Osteoblast (primary cell): ENCODE measurements at places on chromosomes 5 and 9.

DNA sequence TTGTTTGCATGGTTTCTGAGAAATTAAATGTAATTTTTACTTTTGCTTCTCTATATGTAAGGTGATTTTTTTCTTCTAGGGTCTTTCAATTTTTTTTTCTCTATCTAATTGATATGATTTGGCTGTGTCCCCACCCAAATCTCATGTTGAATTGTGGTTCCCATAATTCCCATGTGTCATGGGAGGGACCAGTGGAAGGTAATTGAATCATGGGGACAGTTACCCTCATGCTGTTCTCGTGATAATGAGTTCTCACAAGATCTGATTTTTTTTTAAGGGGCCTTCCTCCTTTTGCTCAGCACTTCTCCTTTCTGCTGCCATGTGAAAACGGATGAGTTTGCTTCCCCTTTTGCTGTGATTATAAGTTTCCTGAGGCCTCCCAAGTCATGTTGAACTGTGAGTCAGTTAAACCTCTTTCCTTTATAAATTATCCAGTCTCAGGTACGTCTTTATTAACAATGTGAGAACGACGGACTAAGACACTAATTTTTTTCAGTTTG lies 150.8 kb downstream of the MTRR start:
- no peak for DNase-seq

GRCh38 chr5:58751222-58751837 lies 168.5 kb downstream of the RAB3C start:
- DNase-seq, result no peak

DNA sequence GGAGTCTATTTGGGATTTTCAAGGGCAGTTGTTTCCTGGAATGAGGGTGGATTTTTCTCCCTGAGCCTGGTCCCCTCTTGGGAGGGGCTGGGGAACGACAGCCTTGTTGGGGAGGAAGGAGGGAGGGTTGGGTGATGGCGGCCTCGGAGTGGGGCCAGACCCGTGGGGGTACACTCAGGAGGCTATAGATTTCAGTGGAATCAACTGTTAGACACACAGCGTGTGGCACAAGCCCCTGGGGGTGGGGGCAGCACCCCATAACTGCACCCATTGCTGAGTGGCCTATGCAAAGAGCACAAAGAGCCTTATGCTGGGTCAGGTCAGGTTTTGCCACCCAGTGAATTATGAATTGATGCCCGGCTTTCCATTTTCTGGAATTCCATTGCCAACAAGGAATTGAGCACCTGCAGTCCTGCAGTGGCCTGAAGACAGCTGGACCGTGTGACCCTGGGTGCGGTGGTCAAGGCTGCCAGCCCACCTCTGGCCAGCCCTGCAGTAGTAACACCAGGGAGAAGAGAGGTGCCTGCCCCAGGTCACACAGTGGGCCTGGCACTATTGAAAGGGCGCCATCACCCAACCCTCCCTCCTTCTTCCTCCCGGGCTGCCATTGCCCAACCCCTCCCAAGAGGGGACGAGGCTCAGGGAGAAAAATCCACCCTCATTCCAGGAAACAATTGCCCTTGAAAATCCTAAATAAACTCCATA lies 8.4 kb downstream of the MYMK start:
- no peak for DNase-seq

GRCh38 chr5:143011585-143011984 lies 241.4 kb downstream of the ARHGAP26 start:
- DNase-seq, result peak; percentile 69

DNA sequence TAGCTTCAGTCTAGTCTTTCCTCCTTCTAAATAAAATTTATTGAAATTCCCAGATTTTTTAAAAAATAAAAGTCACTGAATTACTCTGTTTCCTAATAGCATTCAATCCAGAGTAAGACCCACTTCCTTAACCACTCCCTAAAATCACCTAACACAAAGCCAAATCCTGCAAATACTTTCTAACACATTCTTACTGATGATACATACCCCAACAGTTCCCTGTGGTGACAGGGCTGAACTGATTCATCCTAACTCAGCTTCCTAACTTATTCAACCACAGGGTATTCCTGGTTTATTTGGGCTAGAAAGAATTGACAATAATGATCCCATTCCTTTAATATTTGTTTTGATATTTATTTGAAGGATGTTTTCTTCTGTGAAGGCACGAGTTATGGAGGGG lies 40.7 kb upstream of the ZNF300 start:
- no peak for DNase-seq

- DNase-seq, result no peak
Observed at GRCh38 chr9:20391208-20391607, 231.1 kb downstream of the MLLT3 start.

GRCh38 chr5:167759057-167759821 lies 532.2 kb upstream of the WWC1 start:
- no peak for DNase-seq

DNA sequence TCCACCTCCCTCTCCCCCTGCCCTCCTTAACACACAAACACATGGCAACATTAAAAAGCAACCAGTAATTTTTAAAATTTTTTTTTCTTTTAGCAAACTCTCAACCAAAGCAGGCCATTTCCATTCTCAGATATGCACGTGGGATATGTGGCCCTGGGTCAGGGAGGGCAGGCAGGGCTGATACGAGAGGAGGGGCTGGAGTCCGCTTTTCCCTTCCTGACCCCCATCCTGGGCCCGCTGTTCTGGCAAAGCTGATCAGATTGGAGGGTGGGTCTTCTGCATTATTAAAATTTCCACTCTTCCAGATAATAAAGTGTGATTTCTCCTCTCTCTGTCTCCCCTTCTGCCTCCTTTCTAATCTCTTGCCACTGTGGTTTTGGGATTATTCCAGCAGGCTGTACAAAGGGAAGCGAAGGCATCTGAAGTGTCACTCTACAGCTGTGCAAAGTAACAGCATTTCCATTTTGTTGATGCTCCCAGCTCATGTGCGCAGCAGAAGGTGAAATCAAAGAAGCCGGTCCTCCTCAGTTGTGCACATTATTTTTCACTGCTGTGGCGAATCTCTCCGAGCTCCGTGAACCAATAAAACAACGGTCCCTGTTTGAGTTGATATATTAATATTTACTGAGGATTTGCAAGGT lies 12.0 kb downstream of the IRX1 start:
- no peak for DNase-seq

GRCh38 chr5:42990892-42991291 lies 49.2 kb downstream of the ANXA2R start:
- no peak for DNase-seq

- DNase-seq, result peak; percentile 42
Observed at GRCh38 chr9:123395276-123395688, 39.3 kb downstream of the CRB2 start.

DNA sequence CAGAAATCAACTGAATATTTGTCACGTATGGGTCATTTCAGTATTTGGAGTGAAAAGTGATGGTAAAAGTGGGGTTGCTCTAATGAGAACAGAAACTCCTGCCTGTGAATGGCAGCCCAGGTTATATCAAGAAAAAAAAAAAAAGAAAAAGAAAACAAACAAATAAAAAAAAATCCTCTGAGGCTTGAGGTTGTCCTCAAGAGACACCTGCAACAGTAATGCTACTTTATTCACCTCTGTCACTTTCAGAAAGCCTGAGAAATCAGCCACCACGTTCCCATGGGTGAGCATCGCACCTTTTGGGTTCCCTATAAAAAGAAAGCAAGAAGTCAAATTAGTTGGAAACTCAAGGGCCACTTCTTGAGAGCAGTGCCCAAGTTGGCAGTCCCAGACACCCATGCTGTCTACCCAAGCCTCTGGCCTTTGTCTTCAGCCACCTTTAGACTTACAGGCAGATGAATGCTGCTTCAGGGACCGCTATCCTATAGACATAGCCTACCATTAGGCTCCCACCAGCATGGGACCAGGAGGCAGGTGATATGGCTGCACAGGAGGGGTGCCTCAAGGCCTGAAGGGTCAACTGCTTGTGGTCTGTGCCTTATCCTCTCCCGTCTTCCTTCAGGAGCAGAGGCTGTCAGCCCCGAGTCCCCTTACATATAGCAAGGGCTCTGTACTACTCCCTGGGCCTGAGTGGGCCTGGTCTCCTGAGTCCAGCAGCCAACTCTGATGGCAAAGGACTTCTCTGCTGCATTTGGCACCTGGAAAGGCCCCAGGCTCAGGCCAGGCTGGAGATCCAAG lies 31.1 kb upstream of the MEIKIN start:
- no peak for DNase-seq

DNA sequence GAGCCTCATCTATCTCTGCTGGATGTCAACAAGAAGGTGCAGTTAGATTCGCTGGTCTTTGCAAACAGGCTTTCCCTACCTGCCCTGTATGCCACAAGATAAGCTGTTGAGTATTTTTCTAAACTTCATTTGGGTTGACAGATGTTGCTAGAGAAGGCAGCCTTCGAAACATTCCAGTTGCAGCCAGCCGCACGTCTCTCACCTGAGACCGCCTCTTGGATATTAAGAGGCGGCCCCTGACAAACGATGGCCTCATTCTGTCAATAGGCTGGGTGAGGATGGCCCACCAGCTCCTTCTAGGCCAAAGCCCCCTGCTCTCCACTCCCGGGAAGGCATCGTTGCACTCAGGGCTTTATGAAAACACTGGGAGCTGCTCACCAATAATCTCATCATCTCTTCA lies 181.6 kb downstream of the DAB2IP start:
- no peak for DNase-seq

- no peak for DNase-seq
Observed at GRCh38 chr9:19138084-19138483, 10.8 kb upstream of the PLIN2 start.

DNA sequence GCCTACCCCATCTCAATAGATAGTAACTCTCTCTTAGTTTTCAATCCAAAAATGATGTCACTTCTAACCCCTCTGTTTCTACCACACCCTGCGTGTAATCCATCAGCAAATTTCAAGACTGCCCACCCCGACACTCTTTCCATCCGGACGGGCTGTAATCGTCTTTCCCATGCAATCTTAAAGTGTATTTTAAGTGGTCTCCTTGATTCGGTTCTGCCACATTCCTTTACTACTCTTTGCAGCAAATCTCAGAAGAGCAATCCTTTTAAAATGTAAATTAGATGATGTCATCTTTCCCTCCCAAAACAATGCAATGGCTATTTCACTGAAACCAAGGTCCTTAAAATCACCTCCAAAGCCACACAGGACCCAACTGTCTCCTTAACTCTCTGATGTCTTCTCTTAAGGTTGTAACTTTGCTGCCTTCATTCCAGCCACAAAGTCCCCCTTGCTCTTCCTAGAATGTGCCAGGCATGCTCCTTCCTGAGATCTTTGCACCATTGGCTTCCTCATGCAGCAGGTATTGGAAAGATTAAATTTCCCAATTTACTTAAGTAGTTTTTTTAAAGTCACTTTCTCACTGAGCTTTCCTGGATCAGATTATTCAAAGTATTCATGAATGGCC lies 932.5 kb upstream of the WWC1 start:
- DNase-seq, result no peak

DNA sequence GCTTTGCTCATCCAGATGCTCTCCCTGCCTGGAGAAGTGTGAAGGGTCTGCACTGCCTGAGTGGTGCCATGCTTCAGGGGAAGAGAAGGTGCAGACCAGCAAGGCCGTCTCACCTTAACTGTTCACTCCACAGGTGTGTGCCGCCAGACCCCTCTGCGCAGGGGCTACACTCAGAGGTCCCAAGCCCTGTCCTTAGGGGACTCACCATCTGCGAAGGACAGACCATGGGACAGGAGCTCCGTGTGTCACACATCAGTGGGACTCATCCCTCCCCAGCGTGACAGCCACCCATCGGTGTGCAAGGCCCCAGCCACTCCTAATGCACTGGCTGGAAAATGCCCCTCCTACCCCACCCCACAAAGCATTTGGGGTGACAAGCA lies 142.9 kb downstream of the OLFM1 start:
- DNase-seq, result no peak

GRCh38 chr5:130706696-130707095 lies 458.4 kb downstream of the HINT1 start:
- DNase-seq, result no peak

DNA sequence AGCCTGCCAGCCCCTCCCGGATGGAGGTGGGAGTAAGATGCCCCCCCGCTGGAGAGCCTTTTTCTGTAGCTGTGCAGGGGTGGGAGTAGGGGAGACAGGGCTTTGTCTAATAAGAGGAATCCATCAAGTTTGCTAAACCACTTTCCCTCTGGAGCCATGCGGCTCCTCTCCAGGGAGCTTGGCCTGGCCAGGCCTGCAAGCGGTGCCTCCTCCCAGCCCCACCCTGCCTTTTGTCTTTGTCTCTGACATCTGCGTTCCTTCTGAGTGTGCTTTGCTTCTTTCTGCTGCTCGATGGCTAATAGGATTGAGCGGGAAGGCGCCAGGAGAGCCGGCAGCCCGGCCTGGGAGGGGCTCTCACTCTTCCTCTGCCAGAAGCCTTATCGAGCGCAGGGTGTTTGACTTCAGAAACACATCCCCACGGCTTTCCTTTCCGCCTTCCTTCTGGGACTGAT lies 26.7 kb upstream of the FCN1 start:
- peak; percentile 87 for DNase-seq

DNA sequence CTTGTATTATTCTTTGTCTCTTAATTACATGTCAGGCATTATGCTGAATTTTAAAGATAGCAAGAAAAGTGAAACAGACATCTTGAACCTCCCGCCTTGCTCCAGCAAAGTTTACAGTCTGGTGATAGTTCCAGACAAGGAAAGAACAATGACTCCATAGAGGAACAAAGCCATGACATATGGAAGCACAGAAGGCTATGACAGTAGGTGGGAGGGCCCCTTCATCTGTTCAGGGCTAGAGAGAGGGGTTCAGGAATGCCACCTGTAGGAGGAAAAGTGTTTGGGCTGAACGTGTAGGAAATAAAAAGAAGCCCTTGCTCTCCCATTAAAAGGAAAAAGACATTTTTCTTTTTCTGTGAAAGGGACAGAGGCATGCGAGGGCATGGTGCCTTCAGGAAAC lies 315.6 kb downstream of the TRIM32 start:
- DNase-seq, result no peak

- peak; percentile 94 for DNase-seq
Observed at GRCh38 chr9:126781186-126782052, 23.4 kb upstream of the ZBTB43 start.

GRCh38 chr5:43231977-43232376 lies 40.0 kb downstream of the NIM1K start:
- DNase-seq, result no peak

GRCh38 chr9:96758845-96759673 lies 18.8 kb downstream of the ZNF510 start:
- DNase-seq, result no peak

DNA sequence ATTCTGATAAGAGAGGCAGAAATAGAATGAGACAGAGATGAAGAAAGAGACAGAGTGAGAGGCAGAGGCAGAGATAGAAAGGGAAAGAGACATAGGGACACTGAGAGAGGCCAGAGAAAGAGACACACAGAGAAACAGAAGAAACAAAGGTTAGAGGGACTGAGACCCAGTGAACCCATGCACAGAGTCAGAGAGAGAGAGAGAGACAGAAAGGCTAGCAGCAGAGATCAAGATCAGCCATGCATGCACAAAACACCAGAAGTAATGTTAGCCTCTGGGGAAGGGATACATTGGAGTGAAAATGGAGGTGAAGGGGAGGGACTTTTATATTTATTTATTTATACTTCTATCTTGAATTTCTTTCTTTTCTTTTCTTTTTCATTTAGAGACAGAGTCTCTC lies 14.1 kb upstream of the SPARC start:
- peak; percentile 18 for DNase-seq

GRCh38 chr5:179380211-179381035 lies 35.2 kb upstream of the ADAMTS2 start:
- peak; percentile 53 for DNase-seq
